ENCODE measurements at places on chromosomes 3 and 15.

DNA sequence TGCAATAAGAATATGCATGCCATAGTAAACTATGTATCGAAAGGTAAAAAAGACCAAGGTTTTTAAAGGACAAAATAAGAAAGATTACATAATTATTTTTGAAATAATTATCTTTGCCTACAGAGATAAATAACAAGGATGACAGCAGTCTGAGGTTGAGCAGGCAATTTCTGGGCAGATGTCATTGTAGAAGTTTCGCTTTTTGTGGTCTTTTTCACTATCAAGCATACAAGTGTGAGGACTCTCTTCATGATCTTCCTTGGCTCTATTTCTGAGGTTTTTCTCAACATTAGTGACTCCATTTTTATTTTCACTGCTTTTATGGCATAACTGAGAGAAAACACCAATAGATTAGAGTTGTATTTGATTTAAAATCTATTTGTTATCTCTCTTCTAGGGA lies 1337.9 kb upstream of the EPHA6 start:
- DNase-seq = no peak

GRCh38 chr15:50108461-50108860 lies 10.6 kb downstream of the ATP8B4 start:
- no peak for DNase-seq

DNA sequence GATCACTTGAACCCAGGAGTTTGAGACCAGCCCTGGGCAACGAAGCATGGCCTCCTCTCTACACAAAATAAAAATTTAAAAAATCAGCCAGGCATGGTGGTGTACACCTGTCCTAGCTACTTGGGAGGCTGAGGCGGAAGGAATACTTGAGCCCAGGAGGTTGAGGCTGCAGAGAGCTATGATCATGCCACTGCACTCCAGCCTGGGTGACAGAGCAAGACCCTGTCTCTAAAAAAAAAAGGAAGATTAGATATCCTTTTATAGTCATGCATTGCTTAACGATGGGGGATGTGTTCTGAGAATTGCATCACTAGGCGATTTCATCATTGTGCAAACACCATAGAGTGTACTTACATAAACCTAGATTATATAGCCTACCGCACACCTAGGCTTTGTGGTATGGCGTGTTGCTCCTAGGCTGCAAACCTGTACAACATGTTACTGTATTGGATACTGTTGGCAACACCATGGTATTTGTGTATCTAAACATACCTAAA lies 12.6 kb downstream of the ALAS1 start:
- DNase-seq = no peak

DNA sequence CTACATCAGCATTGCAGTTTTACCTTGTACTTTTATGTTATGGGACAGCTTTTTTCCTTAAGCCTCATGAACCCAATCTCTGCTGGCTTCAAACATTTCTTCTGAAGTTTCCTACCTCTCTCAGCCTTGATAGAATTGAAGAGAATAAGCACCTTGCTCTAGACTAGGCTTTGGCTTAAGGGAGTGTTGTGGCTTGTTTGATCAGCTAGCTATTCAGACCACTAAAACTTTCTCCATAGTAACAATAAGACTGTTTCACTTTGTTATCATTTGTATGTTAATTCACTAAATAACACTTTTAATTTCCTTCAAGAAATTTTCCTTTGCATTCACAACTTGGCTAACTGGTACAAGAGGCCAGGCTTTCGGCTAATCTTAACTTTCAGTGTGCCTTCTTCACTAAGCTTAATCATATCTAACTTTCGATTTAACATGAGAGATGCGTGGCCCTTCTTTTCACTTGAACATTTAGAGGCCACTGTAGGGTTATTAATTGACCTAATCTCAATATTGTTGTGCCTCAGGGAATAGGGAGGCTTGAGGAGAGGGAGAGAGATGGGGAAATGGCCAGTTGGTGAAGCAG lies 8.1 kb upstream of the TIGIT start:
- DNase-seq = no peak

GRCh38 chr3:177904621-177905020 lies 631.6 kb upstream of the KCNMB2 start:
- no peak for DNase-seq

GRCh38 chr15:91898843-91899242 lies 45.3 kb downstream of the SLCO3A1 start:
- no peak for DNase-seq

GRCh38 chr3:45599424-45599886 lies 4.9 kb downstream of the LIMD1 start:
- no peak for DNase-seq

GRCh38 chr3:193829781-193830180 lies 236.8 kb downstream of the OPA1 start:
- no peak for DNase-seq

DNA sequence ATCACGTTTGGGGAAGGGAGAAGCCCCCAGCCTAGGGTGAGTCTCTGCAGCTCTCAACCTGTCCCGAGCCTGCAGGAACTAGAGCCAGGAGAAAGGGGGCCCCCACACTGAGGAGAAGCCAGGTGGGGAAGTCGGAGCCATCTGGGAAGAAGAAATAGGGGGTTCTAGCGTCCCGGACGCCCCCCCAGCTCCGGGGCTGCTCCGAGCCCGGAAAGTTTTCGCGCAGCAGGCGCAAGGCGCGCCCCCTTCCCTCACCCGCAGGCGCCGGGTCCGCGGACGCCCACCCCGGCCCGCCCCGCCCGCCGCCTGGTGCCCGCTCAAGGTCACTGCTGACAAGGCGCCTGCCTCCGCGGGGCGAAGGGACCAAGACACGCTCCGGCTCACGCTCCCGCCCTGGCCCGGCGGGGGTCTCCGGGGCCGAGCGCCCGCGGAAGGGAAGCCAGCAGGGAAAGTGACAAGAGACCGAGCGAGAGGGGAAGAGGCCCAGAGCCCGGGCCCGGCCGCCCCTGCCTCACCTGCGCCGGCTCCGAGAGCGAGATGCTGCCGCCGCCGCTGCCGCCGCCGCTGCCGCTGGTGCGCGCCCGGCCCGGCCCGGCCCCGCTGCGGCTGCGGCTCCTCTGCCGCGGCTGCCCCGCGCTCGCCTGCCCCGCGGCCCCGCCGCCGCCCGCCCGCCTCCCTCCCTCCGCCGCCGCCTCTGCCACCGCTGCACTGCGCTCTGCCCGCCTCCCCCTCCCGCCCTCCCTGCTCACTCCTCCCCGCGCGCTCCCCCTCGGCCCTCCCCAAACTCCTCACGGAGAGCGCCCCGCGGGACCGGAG lies 108.4 kb upstream of the SLC6A11 start:
- no peak for DNase-seq

GRCh38 chr15:48965972-48966371 lies 2.3 kb upstream of the SHC4 start:
- DNase-seq = no peak

- DNase-seq = no peak
These were observed 6.8 kb upstream of the RARRES1 start for GRCh38 chr3:158739078-158739477.

GRCh38 chr3:67450153-67450552 lies 204.3 kb downstream of the SUCLG2 start:
- no peak for DNase-seq

GRCh38 chr15:59116141-59116540 lies 11.2 kb downstream of the CCNB2 start:
- no peak for DNase-seq

All from NCI-H748 treated with DMSO at 0.1 percent for 48 hours (cell line).